ENCODE measurements at places on chromosomes 12 and 14.

- no peak for ATAC-seq
Measured at GRCh38 chr14:68910540-68910939, 68.6 kb downstream of the ACTN1 start.

DNA sequence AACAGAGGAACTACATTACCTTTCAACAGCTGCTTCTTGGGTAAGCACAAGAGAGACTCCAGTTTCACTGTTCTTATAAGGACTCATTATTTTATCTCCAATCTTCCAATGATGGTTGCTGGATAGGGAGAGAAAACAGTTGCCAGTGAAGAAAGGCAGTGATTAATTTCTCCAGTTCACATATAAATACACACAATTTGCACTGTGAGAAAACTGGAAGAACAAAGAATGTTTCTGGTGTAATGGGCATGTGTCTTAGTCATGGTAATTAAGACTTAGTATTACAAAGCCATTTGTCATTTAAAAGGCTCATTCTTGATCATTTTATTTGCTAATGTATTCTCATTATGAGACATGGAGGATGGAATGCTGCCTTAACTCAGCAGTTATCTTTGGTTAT lies 78.0 kb upstream of the FAR2 start:
- ATAC-seq = no peak

DNA sequence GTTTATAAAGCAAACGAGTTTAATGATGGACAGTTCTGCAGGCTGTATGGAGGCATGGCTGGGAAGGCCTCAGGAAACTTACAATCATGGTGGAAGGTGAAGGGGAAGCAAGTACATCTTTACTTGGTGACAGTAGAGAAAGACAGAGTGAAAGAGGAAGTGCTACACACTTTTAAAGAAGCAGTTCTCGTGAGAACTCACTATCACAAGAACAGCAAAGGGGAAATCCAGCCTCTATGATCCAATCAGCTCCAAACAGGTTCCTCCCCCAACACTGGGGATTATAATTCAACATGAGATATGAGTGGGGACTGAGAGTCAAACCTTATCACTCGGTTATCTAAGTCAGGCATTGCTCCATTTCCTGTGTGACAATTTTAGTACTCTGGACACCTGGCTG lies 189.9 kb upstream of the CNTN1 start:
- ATAC-seq = no peak

GRCh38 chr12:132176920-132177551 lies 32.8 kb downstream of the NOC4L start:
- peak; percentile 15 for ATAC-seq

DNA sequence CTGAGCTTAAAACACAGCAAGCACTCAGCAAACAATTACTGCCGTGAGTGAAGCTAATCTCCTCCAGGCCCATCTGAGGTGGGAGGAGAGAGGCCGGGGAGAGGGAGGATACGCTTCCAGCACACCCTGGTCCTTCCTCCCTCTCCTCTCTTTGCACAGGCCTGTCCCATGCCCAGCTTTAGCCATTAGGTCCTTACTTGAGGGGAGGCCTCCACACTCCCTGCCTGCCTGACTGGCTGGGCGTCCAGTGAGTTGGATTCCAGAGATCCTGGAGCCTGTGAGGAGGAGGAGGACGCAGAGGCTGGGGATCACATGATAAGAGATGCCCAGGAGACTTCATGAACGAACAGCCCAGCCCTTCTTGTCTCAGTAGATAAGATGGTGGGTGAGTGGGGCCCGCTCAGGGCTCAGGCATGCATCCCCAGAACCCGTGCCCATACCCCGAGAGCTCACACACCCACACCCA lies 65.1 kb upstream of the NCOR2 start:
- ATAC-seq = no peak

DNA sequence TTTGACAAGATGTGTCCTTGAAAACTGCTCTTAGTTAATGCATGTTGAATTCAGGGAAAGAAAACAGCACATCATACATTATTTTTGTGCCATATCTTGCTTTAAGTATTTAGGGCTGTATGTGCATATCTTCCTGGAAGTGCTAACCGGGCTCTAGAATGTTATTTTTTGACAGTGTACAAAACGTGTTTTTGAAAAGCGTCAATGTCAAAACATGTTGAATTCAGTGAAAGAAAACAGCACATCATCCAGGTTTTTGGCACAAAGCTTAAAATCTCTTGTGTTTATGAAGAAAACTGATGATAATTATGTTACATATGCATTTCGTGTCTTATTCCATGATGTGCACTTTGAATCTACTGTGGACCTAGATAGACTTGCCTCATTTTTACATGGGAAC lies 82.7 kb downstream of the ASCL4 start:
- ATAC-seq = no peak

- peak; percentile 84 for ATAC-seq
Measured at GRCh38 chr12:105741786-105742566, 396.8 kb downstream of the NUAK1 start.

GRCh38 chr14:71138448-71139293 lies 231.4 kb downstream of the PCNX1 start:
- ATAC-seq = peak; percentile 97

- peak; percentile 57 for ATAC-seq
Measured at GRCh38 chr14:77290705-77291104, 19.7 kb upstream of the NGB start.

- ATAC-seq = peak; percentile 11
Measured at GRCh38 chr14:68586896-68587751, 205.7 kb downstream of the ZFP36L1 start.

GRCh38 chr12:11764837-11765236 lies 115.4 kb downstream of the ETV6 start:
- ATAC-seq = no peak

GRCh38 chr12:104220931-104221330 lies 5.4 kb downstream of the TXNRD1 start:
- ATAC-seq = no peak

DNA sequence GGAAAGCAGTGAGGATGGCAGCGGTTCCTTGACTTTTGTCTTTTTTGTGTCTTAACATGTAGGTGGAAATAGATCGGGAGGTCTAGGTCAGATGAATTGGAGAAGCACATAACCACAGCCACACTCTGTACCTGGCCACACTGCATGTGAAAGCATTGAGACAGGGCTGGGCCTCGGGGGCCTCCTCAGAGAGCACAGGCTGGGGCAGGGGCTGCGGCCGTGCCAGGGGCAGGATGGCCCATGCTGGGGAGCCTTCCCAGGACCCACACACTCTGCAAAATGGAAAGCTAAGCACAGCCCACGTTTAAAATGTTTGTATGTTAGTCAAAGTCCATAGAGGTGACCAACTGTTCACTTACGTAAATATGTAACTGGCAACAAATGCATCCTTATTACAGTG lies 76.7 kb downstream of the PIWIL1 start:
- no peak for ATAC-seq

DNA sequence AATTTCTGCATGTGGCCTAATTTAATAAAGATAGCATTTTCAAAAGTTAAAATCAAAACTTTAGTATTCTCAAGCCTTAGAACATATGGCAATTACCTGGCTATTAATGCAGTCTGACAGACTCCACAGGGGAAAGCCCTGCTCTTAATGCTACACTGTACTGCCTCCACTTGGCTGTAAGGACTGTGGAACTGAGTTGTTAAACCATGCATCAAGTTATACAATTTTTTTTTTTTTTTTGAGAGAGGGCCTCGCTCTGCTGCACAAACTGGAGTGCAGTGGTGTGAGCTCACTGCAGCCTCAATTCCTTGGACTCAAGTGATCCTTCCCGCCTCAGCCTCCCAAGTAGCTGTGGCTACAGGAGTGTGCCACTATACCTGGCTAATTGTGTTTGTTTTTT lies 19.0 kb upstream of the NDUFA12 start:
- ATAC-seq = peak; percentile 72

DNA sequence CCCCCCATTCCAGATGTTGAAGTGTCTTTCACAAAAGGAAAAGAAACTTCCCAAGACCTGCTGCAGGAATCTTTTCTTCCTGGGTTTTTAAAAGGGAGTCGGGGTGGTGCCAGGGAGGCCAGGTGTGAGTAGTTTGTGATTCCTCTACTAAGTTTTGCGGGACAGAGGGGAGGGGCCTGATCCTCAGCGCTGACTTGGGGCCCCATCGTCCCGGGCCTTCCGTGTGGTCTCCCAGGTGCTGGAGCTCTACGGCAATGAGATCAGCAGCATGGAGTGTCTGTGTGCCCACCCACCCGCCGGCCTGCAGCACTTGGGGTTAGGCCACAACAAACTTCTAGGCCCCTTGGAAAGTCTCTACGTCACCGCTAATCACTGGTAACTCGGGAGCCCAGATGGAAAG lies 4.5 kb downstream of the LRRC43 start:
- ATAC-seq = no peak

- no peak for ATAC-seq
Measured at GRCh38 chr12:131561891-131562684, 148.8 kb upstream of the SFSWAP start.
